ENCODE measurements at places on chromosomes 2 and 18.

GRCh38 chr2:169005080-169005598 lies 26.0 kb downstream of the ABCB11 start:
- DNase-seq, result no peak

- DNase-seq, result no peak
These were observed 656.4 kb downstream of the MBD2 start for GRCh38 chr18:53567929-53568574.

DNA sequence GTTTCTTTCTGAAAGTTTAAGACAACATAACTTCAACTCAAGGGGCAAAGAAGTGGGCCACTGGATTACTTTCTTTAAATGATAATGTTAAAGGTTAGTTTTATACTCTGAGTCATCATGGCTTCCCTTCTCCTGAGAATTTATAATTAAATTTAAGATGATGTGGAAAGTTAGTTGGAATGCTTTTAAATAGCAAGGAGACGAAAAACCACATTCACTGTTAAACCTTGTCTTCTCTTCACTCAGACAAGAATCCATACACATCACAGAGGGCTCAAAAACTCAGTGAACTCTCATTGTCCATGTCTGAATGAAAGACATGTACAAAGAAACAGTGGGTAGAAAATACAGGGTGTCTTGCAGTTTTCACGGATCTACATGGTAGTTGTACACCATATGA lies 65.6 kb downstream of the COL5A2 start:
- DNase-seq, result no peak

GRCh38 chr18:34543356-34543755 lies 166.7 kb upstream of the DTNA start:
- DNase-seq, result no peak

- DNase-seq, result no peak
These were observed 165.0 kb downstream of the ANKRD44 start for GRCh38 chr2:197145471-197146056.

DNA sequence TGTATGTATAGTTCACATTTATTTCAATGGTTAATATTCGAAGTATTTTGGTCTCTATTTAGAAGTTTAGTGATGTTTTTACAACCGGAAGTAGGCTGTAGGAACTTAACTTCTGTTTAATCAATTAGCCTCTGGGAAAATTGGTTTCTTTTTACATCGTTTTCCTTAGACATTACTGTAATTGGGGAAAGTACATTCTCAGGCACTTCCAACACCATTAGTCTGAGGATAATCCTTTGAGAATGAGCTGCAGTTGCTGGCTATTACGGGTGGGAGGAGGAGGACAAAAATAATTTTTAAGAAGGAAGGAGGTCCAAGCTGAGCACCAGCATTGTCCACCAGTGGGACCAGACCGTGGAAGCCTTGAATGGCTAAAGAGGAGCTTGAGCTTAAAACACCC lies 70.4 kb upstream of the ST3GAL5 start:
- DNase-seq, result no peak

GRCh38 chr2:145910416-145910815 lies 1390.5 kb upstream of the ZEB2 start:
- no peak for DNase-seq

GRCh38 chr18:56316727-56317126 lies 321.7 kb downstream of the TXNL1 start:
- no peak for DNase-seq

Measured in NCI-H524 treated with DMSO at 0.1 percent for 48 hours (cell line).